ENCODE measurements at places on chromosomes 2 and 18.

DNA sequence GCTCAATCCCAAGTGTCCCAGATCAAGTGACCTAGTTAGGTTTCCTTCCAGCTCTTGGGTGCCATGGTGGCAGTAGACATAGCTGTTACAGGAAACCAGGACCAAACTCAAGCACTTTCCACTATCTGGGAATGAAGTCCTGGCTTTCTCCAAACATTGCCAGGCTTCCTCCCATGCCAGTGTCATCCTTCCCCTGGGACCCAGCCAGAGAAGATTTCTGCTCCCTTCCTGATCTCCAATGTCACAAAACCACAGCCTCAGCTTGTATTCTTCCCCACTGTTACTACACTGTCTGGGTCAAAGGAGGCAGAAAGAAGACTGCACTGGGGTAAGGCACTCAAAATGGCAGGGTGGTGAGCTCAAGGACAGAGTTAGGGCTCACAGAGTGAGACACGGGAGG is 347.1 kb downstream of the TNS1 start:
- no peak for DNase-seq

DNA sequence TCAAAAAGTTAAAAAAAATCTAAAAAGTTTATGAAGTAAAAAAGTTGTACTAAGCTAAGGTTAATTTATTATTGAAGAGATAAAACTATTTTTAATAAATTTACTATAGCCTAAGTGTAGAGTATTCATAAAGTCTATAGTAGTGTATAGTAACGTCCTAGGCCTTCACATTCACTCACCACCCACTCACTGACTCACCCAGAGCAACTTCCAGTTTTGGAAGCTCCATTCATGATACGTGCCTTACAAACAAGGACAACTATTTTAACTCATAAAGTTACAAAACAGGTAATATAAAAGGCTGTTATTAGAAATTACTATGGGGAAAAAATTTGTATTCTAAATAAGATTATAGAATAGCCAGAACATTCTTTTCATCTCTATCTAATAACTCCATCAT is 158.9 kb upstream of the FN1 start:
- DNase-seq = no peak

- no peak for DNase-seq
Measured at GRCh38 chr2:235693279-235693678, 199.4 kb downstream of the AGAP1 start.

DNA sequence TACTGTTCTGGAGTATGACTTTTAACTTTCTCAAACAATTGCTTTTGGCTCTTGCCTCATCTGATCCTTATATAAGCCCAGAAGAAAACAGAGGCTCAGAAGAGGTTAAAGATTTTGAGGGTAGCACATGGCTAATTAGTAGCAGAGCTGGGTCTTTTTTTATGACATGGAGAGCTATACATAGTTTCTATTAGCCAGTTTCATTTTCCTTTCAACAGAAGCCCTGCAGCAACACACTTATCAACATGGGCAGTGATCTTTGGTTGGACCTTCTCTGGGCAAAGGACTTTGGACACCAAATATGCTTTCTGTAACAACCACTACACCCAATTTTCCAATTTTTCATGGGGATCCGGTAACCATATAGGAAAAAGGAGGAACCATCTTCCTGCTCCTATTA is 64.9 kb downstream of the NCKAP5 start:
- no peak for DNase-seq

- DNase-seq = no peak
Measured at GRCh38 chr2:124250433-124250832, 225.3 kb downstream of the CNTNAP5 start.

GRCh38 chr2:73103018-73103542 is 9.7 kb downstream of the RAB11FIP5 start:
- DNase-seq = no peak

DNA sequence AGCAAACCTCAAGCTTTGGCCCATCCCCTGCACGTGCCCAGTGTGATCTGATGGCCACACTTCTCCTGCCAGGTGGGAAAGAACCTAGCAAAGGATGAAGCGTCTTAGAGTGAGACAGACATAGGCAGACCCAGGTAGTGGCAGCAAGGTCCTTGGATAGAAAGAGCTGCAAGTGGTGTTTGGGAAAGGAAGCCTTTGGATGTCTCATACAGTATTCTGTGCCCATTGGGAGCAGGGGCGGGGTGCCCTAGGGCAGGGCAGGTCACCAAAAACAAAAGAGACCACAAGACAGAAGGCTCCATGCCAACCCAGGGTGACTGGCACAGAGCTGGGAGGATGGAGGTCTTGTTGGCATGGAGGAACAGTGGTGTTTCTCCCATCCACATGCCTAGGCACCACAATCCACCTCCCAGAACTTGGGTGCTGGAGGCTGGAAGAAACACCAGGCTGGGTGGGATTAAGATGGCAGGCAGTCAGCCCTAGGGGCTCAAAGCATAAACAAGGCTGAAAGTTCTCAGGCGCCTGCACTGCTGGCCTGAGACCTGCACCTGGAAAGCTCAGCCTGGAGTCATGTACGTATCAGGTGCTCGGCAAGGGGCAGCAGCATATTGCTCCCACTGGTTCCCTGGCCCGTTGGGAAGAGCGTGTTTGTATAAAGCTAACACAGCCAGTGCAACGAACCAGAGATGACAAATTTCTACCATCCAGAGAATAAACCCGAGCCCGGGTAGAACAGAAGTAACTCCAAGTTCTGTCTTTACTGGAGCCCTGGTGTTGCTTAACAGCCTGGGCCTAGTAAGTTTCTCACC is 52.9 kb downstream of the CRACDL start:
- DNase-seq = no peak

- peak; percentile 2 for DNase-seq
Measured at GRCh38 chr18:71784777-71785176, 759.4 kb downstream of the CBLN2 start.

DNA sequence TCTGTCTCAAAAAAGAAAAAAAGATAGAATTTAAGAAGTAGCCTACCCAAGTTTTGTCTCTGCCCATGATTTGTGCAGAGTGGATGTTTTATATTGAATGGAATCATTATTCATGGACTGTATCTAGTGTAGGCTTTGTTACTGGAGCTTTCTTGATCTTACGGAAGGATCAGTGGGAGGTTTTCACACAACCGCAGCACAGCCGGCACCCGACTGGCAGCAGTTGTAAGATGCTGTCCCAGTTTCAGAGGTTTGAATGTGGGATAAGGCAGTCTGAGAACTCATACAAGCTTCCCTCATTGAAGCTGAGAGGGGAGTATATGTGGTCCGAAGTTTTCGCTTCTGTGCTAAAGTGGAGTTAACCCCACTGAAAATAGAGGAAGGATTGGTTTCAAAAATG is 19.7 kb upstream of the SAG start:
- DNase-seq = no peak

- DNase-seq = no peak
Measured at GRCh38 chr2:69493268-69493667, 56.0 kb upstream of the NFU1 start.

DNA sequence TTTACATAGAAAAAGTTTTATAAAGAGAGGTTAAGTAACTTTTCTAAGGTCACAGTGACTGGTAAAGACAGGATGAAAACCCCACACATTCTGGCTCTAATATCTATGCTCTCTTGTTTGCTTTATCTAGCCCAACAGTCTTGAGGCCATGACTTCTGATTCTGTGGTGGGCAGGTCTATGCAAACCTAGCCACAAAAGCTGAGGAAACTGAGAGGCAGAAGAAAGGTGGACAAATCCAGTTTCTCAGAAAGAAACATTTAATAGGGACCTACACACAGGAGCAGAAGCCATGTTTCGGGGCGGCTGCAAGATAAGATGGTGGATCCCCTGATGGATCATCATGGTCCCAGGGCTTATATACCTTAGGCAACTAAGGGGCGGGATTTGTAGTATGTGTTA is 21.8 kb downstream of the HSPD1 start:
- DNase-seq = peak; percentile 85

DNA sequence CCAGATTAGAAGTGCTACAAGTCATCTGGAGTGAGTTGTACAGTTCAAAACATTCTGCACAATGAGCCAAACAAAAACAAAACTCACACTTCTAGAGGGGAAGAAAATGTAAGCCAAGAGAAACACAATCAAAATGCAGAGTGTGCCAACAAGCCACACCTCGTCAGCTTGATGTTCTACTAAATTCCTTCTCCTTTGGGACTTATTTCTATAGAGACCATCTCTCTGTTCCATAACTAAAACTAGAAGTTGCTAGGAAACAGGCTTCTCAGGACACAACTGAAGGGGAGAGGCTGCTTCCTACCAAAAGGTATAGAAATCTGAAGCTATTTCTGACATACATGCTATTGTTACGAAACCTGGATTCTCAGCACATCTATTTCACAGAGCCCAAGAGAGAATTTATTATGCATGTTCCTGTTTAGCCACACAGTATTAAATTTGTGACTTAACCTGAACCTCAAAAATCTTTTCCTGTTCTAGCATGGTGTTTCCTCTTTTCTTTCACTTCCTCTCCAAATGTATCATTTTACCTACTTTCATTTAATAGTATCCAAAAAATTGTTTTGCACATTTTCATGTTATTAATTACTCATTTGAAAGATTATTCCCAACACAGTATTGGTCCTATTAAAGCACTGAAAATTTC is 211.4 kb upstream of the CCDC150 start:
- no peak for DNase-seq

DNA sequence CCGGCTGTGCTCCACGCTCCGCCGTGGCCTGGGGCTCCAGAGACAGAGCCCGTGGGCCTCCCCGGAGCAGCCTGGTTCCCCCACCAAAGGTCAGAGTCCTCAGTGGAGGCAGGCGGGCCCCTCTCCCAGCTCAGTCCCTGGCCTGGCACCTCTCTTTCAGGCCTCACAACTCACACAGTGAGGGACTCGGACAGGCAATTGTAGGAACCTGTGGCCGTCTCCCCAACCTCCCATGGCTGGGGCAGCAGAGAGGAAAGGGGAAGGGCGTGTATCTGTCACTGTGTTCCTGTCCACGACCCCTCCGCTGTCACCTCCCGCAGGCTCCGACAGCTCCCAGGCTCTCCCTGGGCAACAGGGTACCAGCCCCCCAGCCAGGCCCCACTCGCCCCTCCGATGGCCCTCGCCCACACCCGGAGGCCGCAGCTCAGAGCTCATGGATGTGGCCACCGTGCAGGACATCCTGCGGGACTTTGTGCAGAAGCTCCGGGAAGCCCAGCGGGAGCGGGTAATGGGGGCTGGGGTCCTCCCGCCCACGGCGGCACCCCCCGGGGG is 32.4 kb upstream of the SNED1 start:
- DNase-seq = no peak

DNA sequence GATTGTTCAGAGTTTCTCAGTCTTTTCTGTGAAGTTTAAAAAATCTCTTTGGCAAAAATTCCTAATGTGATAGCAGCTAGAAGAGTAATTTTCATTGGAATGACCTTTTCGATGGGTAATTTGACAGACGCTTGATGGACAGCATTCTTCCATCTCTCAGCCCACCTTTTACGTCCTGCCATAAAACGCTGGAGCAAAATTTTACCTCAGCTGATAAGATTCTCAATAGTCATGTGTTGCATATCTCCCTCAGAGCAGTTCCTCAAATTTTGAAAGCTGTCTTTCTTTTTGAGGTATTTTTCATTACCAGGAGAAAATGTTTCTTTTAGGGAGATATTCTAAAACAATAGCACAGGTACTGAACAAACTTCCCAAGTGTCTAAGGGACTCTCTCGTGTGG is 441.4 kb downstream of the PARD3B start:
- DNase-seq = no peak

GRCh38 chr2:199734011-199734410 is 117.0 kb downstream of the FTCDNL1 start:
- DNase-seq = no peak

GRCh38 chr2:171523088-171524017 is 1.1 kb downstream of the CYBRD1 start:
- peak; percentile 80 for DNase-seq

DNA sequence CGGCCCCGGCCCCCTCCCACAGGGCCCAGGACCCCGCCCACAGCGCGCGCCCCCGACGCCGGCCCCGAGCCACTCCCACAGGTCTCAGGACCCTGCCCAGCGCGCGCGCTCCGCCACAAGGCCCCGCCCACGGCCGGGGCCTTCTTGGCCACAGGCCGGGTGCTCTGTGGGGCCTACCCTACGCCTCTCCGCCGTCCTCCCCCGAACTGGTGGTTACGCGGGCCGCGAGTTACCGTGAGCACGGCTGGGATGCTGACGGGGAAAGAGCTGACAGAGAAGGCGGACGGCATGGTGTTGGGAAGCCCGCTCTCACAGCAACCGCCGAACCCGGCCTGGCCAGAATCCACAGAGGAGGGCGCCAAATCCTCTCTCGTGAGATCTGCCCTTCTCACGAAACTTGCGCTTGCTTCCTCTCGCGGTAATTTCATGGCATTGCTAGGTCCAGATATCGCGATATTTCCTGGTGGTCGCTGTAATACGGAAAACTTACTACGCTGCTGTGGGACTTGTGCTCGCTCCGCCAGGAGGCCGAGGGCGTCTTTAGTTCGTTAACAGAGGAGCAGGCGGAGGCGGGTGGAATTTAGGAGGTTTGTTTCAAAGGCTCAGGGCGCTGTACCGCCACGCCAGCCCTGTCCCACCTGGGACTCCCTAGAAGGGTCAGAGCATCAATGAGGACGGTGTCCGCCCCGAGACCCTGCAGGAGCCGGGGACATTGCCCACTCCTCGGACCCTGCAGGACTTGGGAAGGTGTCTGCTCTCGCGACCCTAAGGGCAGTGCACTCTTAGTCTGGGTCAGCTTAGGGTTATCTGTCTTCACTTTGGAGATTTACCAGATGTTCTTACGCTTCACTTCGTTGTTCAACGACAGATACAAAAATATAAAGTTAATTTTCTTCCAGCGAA is at the start of gene TMEM18:
TSS of gene TMEM18 (minus strand) at position 351 of the 903 bp plus-strand sequence. CDS start at position 290, 61 bp downstream.
- peak; percentile 98 for DNase-seq

DNA sequence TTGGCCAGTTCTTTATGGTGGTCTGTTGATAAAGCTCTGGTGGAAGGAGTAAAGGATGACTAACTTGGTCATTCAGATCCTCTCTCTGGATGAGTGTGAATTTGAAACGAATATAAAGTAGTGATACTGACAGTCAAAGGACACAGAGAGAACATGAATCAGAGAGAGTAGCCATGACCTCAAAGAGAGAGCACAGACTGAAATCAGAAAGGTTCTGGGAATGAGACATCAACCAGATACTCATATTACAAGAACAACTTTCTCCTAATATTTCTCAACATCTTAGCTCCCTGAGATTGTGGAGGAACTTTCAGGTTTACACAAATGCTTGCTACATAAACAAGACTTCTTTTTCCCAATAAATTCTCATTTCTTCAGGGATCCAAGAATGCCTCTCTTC is 849.1 kb upstream of the CHAC2 start:
- DNase-seq = no peak

DNA sequence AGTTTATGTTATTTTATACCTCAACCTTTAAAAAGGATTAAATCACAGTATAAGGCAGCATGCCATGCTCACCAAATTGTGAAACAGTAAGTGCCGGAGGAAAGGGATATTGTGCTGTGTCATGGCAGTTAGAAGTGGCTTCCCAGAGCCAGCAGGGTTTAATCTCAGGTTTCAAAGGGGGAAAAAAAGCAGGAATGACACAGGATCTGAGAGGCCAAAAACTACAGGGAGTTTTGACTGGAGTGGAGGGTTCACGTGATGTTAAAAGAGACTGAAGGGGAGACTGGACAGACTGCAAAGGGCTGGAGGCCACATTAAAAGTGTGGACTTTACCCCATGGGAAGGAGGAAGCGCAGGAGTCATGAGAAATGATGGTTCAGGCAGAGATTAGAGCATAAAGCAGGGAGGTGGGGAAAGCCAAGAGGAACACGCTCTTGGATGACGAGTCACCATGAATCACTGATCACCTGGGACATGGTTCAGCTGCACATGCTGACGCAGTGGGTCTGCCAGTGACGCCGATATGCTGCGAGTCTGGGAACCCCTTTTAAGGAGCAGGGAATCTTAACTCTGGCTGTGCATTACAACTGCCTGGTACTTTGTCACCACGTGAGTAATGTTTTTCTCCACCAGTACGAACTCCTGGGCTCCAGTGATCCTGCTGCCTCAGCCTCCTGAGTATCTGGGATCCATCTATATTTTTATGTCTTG is 6.1 kb downstream of the CHMP1B start:
- DNase-seq = peak; percentile 47
